T-helper 1 cell (primary cell): ENCODE measurements at places on chromosomes 11 and 22.

- no peak for DNase-seq
Measured at GRCh38 chr22:47422736-47423135, 660.3 kb downstream of the TBC1D22A start.

DNA sequence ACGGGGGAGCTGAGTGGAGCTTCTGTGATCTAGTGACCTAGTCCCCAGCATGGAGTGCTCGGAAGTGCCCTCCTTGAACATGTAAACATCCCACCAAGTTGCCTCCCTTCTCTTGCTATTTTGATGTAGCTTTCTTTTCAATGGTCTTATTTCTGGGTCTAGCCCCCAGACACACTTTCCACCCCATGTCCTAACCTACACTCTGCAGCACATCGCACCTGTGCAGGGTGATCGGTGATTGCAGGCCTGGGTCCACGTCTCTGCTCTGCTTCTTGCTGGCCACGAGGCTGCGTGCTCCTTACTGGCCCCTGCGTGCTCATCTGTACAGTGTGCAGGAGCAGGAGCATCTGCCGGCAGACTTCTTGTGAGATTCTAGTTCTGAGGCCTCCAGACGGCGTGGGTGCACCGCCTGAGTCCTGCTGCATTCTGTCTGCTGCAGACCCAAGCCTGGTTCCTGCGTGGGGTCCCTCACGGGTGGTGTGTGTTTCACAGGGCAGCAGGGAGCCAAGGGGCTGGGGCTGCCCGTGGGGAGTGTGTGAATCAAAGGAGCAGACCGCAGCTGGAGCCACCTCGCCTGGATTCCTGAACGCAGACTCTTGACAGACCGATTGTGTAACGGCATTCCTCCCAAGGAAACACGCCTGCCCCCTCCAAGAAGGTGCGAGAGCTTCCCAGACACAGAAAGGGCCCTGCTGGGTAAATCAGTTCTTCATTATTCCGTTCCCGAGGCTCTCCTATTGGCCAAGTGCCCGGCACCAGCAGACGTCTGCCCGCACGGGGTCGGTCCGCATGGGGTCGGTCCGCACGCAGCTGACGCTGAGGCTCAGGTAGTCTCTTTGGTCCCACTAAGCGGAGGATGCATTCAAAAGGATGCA, 44.4 kb upstream of the MYEOV start:
- no peak for DNase-seq

- DNase-seq = no peak
Measured at GRCh38 chr11:123251657-123252344, 56.8 kb upstream of the CLMP start.

DNA sequence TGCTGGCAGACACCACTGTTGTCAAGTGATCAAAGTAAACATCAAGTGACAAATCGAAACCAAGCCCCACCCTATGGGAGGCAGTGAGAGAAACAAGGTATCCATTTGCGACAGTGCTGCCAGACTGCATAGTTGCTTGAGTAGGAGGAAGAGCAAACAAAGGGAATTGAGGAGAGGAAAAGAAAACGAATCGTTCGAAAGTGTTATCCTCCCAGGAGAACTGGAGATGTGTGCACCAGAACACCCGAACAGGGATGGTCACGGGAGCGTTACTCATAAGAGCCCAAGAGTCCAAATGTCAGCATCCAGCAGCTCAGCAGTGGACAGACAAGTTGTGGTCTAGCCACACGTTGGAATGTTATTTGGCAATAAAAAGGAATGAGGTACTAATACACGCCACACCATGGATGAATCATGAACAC, 58.4 kb upstream of the NUP50 start:
- DNase-seq = no peak

GRCh38 chr11:103887001-103887658, 149.3 kb upstream of the DDI1 start:
- no peak for DNase-seq

DNA sequence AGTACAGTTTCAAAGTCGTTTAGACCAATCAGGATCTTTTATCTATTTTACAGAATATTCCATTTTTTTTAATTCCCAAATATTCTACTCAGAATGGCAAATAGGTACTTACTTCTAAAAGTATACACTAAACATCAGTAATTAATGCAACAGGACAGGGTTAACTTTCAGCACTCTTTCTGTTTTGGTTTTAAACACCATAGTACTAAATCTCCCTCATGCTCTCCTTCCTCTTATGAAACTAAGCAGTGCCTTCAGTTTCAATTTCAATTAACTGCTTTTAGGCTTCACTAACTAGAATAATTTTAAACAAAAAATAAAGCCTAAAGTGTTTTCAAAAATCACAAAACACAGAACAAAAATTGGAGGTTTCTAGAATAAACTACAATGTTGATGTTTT, 57.9 kb downstream of the NOX4 start:
- DNase-seq = no peak

GRCh38 chr11:35629511-35629910, 11.3 kb downstream of the FJX1 start:
- DNase-seq = no peak

DNA sequence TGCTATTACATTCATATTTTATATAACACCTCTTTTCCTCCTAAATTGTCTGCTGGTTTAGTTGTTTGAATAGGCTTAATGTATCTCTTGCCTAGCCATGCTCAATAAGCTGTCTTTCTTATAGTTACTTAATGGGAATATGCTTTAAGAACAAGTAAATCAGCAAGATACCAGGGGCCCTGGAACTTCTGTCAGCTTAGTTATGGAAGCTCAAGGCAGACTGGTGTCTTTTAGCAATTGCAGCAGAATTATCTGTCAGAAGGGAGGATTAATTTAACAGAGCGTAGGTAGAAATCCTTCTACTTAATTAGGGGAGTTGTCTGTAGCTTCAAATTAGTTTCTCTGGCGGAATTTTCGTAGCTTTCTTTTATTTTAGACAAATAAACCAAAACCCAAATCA, 94.9 kb downstream of the C11orf91 start:
- no peak for DNase-seq

GRCh38 chr11:17927041-17927440, 85.8 kb downstream of the SERGEF start:
- no peak for DNase-seq

GRCh38 chr11:16191868-16192240, 164.5 kb downstream of the SOX6 start:
- no peak for DNase-seq

DNA sequence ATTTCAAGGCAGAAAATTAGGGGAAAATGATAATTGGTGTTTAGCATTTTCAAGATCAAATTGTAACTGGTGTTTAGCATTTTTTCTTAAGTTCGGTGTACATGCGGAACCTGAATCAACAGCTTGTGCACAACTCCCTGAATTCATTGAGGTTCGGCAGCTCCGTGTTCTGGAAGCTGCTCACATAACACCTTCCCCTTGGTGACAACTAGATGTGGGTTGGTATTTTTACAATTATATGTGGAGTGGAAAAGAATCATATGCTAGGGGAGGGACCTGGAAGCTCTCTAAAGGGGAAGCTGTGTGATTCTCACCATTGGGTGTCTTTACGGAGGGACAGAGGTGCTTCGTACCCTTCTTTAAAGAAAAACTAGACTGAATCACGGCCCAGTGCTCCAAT, 199.0 kb upstream of the MTNR1B start:
- no peak for DNase-seq

GRCh38 chr11:708511-708910, 2.5 kb downstream of the EPS8L2 start:
- DNase-seq = no peak

DNA sequence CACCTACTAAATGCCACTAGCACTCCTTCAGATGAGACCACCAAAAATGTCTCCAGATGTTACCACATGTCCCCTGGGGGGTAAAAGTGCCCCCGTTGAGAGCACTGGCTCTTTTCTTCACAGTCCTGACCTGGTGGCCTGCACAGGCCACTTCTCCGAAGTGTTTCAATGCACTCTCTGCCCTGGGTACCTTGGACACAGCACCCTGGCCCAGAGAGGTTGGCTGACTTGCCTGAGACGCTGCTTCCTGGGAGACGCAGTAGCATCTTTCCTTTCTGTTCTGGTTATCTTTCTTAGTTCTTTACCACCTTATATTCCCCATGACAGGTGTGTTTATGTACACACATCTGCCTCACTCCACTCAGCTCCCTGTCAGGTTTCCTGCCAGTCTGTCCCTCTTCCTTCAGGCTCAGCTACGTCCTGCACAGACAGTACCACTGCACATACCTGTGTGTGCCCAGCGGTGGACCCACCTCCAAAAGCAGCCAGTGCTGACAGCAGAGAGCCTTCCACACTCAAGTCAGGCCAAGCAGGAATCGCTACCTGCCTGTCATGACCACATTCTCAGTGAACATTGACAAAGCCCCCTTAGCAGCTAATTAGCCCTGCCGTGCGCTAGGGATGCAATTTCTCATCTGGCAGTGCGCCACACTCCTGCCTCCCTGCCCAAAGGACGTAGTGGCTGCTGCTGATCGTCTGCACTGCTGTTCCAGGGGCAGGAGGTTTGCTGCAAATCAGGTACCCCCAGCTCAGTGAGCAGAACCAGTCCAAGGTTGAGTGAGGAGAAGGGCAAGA, 39.0 kb downstream of the FAM83F start:
- no peak for DNase-seq
